GM10248 (cell line): ENCODE measurements at places on chromosomes 12 and 14.

GRCh38 chr14:50924843-50925242, 19.4 kb downstream of the PYGL start:
- no peak for DNase-seq

DNA sequence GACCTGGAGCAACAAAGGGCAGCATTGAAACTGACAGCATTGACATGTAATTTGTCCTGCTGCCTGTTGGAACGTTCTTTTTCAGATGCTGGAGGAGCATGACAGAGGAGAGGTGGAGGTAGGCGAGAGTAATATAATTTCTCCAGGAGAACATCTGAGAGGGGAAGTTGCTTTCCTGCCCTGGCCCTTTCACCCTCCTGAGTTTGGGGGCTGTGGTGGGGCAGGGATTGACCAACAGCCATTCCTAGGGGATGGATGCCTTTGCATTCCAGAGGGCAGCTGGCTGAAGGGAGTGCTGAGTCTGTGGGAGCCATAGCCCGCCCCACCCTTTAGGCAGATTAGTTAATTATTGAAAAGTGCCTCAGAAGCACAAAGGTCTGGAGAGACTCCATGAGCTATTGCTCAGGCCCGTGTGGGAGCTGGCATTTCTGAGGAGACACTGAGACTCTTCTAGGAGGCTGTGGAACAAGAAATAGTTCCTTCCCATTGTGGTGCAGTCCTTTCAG, 73.5 kb downstream of the ARF6 start:
- DNase-seq: no peak

- peak; percentile 80 for DNase-seq
These were observed 643 bp upstream of the TAMALIN start for GRCh38 chr12:52005903-52006703.

GRCh38 chr12:42807766-42808165, 218.2 kb upstream of the PRICKLE1 start:
- no peak for DNase-seq

DNA sequence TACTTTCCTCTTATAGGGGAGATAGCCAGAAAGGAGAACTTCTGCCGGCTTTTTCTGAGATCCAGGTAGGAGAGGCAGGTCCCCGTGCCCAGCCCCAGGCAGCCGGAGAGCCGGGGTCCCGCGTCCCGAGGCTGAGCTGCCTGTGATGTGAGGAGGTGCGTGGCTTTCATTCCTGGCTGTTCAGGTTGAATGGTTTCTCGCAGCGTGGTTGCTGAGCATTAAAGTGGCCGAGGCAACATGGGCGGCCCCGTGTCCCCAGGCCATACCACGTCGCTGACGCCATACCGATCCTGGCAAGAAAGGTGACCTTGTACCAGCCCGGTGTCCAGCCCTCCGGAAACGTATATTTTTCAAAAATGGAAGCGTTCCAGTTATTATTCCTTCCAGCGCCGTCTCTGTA, 116.7 kb upstream of the MYL2 start:
- no peak for DNase-seq

DNA sequence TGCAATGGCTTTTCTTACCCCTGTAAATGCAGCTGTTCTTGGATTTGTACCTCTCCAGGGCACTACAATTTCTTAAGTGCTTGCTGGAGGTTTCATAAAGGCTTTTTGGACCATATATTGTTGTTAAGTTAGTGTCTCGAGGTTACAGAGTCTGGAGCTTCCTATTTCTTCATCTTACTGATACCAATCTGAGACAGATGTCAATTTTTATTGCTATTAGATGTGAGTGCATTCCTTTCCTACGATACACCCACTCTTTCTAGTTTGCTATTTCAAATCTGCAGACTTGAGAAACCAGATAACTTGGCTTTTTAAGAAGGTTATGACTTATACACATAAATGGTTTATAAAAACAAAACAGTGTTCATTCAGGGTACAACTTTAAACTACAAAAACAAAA, 2.1 kb downstream of the NOXRED1 start:
- DNase-seq: no peak

GRCh38 chr14:22980672-22981089, 1.7 kb downstream of the AJUBA start:
- DNase-seq: no peak

GRCh38 chr12:11067514-11067913, 5.4 kb upstream of the TAS2R46 start:
- DNase-seq: no peak

DNA sequence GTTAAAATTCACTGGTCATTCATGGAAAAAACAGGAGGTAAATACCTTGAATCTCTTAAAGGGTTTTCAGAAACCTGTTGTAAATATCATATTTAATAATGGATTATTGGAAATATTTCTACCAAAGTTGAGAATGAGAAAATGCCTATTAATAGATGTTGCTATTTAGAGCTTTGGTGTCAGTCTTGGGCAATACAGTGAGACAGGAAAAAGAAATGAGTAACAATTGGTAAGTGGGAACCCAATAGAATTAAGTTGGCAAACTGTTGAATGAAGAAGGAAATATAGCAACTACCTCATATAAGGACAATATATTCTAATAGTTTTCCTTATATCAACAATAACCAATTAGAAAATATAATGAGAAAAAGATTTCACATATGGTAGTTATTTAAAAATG, 78.0 kb downstream of the ATF7IP start:
- DNase-seq: no peak

DNA sequence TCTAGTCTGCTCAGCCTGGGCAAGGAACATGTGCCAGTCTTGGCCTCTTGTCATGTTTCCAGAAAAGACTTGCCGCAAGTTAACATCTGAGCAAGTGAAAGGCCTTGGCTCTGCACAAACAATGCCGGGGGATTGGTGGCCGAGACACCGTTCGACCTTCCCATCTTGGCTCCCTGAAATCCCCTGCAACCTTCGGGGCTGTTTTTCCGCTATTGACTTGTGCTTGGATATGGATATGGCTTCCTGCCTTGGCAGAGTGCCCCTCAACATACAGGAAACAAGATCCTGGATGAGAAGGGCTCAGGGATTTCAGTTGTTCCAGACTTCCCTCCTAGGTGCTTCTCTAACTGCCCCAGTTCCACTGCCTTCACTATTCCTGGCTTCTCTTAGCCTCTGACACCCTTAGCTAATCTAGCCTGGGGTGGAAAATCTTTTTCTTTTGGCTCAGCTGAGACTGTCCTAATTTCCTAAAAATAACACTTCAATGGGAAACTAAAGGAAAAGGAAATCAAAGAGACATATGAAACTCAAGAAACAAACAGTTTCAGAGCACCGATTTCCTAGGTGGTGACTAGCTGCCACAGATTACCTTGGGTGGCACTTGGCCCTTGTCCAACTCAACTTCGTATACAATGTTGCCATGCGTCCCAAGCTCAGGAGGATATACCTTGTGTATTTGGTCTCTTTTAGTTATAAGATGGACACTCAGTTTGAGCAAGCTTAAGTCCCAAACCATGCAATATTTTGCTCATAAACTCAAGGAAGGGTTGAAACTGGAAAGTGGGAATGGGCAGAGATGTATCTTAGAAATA, 33.9 kb downstream of the RDH12 start:
- DNase-seq: no peak

- DNase-seq: no peak
These were observed 64.4 kb downstream of the ARF6 start for GRCh38 chr14:49957089-49957852.

DNA sequence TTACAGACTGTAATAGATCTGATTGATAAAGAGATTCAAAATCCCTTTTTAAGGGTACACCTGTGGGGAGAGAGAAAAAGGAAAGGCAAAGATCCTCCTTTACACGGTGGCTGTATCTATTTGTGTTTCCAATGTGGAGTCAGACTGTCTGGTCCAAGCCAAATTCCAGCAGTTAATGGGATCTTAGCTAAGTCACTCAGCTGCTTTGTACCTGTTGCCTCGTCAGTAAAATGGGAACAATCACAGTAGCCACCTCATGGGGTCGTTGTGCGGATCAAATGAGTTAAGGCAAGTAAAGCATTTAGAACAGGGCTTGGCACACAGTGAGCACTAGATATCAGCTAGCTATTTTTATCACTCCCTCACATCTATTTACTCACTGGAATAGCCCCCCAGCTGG, 46.9 kb downstream of the EFCAB11 start:
- no peak for DNase-seq

DNA sequence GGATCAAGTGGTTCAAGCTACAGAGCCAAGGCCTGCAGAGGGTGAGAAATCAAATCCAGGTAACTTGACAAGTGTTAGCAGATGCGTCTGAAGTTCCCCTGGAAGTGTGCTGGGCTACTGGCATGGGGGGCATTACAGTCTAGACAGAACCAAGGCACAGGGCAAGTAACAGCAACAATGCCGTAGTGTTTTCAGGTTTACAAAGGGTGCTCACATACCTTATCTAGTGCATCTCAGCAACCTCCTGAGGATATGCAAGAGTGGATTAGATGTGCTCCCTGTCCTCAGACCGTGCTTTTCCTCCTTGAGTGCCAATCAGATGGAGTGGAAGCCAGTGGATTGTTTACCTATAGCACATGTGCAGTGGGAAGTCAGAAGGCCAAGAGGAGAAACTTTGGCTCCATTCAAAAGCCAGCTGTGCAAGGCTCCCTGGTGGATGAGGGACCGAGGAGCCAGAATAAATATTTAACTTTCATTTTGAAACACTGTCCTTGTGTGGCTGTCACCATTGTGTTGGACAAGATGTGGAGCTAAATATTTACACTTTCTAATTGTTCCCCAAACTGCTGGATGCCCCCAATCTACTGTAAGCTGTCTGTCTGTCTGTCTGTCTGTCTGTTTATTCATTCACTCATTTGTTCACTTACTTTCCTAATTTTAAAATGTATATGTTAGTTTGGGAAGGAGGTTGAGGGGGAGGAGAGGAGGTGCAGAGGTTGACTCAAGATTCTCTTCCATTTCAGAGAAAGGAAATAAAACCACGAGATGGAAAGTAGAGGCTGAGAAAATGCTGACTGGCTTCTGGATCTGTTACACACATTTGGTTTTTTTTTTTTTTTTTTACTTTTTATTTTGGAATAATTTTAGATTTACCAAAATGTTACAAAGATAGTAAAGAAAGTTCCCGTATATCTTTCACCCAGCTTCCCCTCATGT, 184.0 kb upstream of the PARP11 start:
- no peak for DNase-seq

DNA sequence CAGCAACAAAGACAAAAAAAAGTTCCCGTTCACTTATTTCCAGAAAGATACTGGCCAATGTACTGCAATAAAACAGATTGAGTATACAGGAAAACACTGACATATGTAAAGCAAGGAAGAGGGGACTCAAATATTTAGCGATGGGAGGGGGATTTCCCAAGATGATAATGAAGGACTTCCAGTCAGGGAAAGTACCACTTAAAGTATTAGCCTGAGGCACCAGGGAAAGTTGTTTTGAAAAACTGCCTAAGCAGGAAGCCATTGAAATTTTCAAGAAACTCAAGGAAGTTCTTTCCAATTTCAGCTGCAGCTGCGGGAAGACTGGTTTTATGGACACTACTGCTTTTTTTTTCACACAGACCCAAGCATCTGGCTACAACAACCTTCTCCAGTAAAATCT, 1007.4 kb upstream of the NOVA1 start:
- no peak for DNase-seq

DNA sequence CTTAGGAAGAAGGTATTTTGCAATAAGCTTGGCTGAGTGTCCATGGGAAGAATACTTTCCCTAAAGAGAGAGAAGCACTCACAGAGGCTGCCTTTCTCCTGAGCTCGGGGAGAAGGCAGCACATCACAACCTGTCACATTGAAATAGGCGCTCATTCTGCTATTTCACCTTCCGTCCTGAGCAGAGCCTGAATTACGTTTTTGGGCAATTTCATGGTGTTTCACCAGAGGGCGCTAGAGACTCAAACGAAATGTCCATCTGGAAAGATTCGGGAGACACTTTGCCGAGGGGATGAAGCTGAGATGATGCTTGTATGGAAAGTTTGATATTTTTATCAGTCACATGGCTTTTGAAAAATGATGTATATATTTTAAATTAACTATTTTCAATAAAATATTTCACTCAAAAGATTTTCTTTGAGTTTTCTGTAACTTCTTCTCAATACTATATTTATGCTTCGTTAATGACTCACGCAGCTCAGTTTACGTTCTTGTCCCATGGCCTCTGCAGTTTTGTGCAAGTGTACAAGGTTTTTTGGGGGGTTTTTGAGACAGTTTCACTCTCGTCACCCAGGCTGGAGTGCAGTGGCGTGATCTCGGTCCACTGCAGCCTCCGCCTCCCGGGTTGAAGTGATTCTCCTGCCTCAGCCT, 17.4 kb upstream of the B4GALNT3 start:
- DNase-seq: peak; percentile 34

DNA sequence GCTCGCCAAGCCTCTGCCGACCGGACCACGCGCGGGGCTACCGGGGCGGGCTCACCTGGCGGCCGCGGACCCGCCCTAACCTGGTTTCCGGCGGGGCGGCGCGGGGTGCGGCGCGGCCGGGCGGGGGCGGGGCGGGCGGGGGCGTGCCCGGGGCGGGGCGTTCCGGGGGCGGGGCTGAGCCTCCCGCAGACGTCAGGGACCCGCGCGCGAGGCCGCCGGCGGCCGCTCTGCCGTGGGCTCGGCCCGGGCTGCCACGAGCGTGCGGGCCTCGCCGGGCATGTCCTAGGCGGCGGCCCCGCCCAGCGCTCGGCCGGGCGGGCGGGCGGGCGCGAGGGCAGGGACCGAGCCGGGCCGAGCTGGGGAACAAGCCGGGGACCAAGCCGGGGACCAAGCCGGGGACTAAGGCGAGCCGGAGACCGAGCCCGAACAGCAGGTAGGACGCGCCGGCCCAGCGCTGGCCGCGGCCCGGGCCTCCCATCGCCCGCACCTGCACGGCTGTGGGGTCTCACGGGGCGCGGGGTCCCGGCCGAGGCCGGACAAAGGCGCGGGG, at the start of gene CEP170B:
Gene CEP170B, plus strand, starts transcription at position 188 of the 550 bp plus-strand sequence. CDS start 3,183 bp downstream, outside the sequence.
- DNase-seq: peak; percentile 81

DNA sequence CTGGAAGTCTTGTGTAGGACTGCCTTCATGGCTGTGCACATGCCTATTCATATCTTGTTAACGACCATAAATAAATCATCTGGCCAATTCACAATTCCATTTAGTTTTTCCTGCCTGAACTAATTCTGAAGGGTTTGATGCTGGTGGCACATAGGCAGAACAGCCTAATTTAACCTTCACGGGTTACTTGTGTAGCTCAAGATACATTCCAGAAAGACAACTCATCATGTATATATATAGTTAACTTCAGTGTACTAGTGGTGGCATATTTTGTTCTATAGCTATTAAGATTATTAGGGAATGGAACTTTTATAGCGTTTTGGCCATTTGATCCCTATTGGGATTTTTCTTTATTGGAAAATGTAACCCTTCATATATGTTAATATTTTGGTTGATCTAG, 31.4 kb downstream of the CFAP54 start:
- no peak for DNase-seq

DNA sequence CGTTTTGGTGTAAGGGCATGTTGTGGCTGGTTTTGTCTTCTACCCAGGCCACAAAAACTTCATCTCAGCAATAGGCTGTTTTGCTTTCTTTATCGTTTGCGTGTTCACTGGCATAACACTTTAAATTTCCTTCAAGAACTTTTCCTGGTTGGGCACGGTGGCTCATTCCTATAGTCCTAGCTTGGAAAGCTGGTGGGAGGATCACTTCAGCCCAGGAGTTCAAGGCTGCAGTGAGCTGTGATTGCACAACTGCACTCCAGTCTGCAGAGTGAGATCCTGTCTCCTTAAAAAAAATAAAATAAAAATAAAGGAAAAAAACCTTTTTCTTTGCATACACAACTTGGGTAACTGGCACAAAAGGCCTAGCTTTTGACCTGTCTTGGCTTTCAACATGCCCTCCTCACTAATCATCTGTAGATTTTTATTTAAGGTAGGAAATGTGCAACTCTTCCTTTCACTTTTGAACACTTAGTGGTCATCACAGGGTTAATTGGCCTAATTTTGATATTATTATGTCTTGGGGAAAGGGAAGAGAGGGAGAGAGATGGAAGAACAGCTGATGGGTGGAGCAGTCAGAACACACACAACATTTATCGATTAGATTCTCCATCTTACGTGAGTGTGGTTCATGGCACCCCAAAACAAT, 78.9 kb upstream of the PSMA6 start:
- no peak for DNase-seq
